Sigmoid colon (tissue), 7 donors: ENCODE measurements at places on chromosomes 1 and 21. TPM values are rescaled to one million over a fixed set of nuclear protein-coding genes. Genes with fewer than 3 reads are reported as not detected.

DNA sequence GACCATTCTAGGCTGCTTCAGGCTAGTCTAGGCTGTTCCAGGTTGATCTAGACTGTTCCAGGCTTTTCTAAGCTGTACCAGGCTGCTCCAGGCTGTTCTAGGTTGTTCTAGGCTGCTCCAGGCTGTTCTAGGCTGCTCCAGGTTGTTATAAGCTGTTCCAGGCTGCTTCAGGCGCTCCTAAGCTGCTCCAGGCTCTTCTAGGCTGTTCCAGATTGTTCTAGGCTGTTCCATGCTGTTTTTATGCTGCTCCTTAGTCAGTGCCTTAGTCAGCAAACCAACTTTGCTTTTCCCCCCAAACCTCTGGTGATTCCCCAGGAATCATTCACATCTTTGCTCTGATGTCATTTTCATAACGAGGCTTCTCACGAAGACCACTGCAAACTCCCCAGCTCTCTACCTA, 171.4 kb upstream of the GALNT2 start:
- DNase-seq = no peak

GRCh38 chr1:245768596-245768995, 613.8 kb downstream of the KIF26B start:
- no peak for DNase-seq

DNA sequence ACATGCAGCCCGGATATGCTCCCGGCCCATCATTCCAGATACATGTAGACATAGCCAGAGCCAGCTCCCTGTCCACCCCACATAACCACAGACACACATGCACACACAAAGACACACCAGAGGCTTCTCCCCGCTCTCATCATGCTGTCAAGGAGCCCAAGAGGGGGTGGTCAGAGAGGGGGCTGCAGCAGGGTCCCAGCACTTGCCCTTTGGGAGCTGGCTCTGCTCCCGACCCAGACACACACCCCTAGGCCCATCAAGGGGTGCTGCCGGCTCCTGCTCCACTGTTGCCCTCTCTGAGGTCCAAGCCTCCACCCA, 2.6 kb downstream of the PTAFR start:
- DNase-seq = no peak

The SPRR2E gene
- total RNA-seq = not detected

DNA sequence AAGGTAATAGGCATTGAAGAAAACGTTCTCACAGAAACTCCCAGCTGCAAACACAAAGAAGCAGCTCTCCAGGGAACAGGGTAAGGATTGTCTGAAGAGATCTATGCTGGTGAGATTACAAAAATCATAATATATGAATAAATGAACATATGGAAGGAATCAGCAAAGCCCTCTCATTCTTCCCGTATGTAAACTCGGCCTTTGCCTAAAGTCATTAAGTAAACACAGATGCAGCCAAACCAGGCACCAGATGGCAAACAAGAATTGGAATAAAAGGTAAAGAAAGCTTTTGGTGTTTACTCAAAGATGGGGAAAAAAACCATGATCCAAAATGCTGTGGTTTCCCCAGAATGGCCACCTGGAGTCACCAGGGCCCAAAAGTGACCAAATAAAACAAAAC, 76.6 kb upstream of the HOOK1 start:
- DNase-seq = no peak

- DNase-seq = no peak
Measured at GRCh38 chr1:99602404-99602969, 43.4 kb upstream of the PALMD start.

DNA sequence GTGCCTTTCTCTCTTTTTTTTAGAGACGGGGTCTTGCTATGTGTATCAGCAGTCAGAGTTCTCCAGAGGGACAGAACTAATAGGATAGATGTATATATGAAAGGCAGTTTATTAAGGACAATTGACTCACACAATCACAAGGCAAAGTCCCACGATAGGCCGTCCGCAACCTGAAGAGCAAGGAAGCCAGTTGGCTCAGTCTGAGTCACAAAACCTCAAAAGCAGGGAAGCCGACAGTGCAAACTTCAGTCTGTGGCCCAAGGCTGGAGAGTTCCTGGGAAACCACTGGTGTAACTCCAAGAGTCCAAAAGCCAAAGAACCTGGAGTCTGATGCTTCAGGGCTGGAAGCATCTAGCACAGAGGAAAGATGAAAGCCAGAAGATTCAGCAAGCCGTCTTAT, 16.3 kb upstream of the H3-3A start:
- no peak for DNase-seq

The UTS2 gene
- total RNA-seq = not detected

- DNase-seq = peak; percentile 90
Measured at GRCh38 chr1:156805766-156806511, 10.7 kb downstream of the SH2D2A start.

- DNase-seq = no peak
Measured at GRCh38 chr1:31154000-31154631, 85.6 kb downstream of the NKAIN1 start.
